T-cell (primary cell): ENCODE measurements at places on chromosomes 13 and 19. TPM values are rescaled to one million over a fixed set of nuclear protein-coding genes. Genes with fewer than 3 reads are reported as not detected.

DNA sequence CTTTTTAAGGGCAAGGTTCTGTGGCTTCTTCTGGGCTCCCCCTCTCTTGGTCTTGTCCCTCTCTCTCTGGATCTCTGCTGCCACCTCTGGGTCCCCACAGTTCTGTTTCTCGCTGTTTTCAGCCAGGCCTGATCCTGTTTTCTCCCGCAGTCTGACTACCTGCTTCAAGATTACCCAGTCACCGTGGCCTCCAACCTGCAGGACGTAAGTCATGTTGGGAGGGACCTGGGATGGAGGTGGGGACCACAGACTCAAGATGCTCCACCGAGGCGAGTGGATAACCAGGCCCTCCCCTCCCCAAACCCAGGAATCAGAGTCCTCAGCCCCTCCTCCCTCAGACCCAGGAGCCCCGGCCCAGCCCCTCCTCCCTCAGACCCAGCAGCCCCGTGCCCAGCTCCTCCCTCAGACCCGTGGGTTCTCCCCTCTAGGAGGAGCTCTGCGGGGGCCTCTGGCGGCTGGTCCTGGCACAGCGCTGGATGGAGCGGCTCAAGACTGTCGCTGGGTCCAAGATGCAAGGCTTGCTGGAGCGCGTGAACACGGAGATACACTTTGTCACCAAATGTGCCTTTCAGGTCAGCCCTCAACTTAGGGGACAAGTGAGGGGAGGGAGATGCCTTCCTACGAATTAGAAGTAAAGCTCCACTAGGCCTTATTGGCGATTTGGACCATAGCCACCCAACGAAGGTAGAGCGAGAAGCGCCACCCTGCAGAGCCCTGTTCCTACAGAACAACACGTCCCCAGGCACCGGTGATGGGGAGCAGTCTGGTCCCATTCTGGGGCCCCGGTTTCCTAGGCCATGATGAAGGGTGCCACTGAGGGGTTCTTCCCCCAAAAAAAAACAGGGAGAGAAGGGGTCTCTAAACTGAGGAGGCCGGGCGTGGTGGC lies 2.2 kb downstream of the FLT3LG start:
- peak; percentile 64 for DNase-seq

- DNase-seq: no peak
These were observed 2.5 kb downstream of the ICAM5 start for GRCh38 chr19:10292206-10292788.

- DNase-seq: no peak
These were observed 239.4 kb downstream of the TEX29 start for GRCh38 chr13:111559612-111560403.

GRCh38 chr13:30892966-30893365 lies 13.1 kb upstream of the MEDAG start:
- no peak for DNase-seq

The COL5A3 gene
- total RNA-seq: 0.67 TPM
